NAMALWA (cell line): ENCODE measurements at places on chromosomes 1 and 21.
A peak's percentile ranks its signal among the peaks of the same experiment; 100 is the strongest.

DNA sequence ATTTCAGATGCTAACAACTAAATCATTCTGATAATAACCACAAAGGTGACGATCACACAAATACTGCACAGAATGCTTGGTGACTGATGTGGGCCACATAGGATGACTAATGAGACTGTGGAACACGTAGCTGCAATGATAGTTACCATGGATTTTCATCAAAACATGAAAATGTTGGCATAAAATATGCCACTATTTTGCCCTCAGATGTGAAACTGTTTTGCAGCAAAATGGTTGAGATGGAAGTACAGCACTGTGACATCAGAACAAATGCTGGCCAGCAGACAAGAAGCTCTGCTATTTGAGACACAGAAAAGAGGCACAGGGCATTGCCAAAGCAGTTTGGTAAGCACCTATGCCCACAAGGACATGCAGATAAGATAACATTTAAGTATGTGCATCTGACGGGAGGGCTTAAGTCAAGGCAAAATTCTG is 83.8 kb downstream of the NIBAN1 start:
- no peak for DNase-seq

DNA sequence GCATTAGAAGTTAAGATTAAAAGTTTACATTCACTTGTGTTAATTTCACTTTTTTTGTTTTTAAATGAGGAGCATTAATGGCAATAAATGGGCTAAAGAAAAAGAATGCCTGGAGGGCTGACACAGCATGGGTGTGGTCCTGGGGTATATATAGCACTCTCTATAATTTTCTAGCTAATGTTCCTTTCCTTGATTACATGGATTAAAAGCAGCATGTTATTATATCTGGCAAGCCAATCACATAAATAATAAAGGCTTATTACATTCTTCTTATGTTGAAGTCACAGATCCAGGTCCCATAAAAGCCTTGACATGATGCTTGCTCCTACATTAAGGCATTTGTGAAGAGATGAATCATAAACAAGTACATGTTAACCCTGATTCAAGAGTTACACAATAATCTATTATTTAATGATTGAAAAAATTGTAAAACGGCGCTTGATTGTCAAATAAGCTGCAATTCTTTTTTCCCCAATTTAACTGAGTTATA is 91.4 kb downstream of the LYPLAL1 start:
- no peak for DNase-seq

- DNase-seq = no peak
These were observed 61.9 kb downstream of the CD34 start for GRCh38 chr1:207849016-207849415.

GRCh38 chr1:4101459-4102161 is 201.5 kb upstream of the C1orf174 start:
- DNase-seq = no peak

- no peak for DNase-seq
These were observed 52.7 kb upstream of the WLS start for GRCh38 chr1:68285046-68285445.

- no peak for DNase-seq
These were observed 10.7 kb downstream of the LYPLAL1 start for GRCh38 chr1:219184337-219184736.

DNA sequence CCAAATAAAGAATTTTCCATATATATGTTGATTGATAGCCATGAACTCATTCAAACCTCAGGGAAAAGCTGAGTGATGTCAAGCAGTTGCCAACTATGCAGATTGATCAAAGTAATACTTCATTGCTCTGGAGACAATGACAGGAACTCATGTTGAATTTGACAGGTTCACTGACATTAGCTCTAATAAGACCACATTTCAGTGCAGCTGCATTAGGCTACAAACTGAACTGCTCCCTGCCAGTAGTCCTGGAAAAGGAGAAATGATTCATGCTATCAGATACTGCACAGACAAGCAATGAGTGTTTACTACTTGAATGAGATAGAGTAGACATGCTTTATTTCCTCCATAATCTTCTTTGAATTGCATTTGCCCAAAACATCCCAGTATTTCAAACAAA is 948.4 kb downstream of the MRPL39 start:
- DNase-seq = no peak

- peak; percentile 31 for DNase-seq
These were observed 1447.8 kb upstream of the PRMT6 start for GRCh38 chr1:105608713-105609112.
